ENCODE measurements at places on chromosomes 11 and 22. TPM values are rescaled to one million over a fixed set of nuclear protein-coding genes. Genes with fewer than 3 reads are reported as not detected.
A peak's percentile ranks its signal among the peaks of the same experiment; 100 is the strongest.

Gene MB
- 1.5 TPM for total RNA-seq

DNA sequence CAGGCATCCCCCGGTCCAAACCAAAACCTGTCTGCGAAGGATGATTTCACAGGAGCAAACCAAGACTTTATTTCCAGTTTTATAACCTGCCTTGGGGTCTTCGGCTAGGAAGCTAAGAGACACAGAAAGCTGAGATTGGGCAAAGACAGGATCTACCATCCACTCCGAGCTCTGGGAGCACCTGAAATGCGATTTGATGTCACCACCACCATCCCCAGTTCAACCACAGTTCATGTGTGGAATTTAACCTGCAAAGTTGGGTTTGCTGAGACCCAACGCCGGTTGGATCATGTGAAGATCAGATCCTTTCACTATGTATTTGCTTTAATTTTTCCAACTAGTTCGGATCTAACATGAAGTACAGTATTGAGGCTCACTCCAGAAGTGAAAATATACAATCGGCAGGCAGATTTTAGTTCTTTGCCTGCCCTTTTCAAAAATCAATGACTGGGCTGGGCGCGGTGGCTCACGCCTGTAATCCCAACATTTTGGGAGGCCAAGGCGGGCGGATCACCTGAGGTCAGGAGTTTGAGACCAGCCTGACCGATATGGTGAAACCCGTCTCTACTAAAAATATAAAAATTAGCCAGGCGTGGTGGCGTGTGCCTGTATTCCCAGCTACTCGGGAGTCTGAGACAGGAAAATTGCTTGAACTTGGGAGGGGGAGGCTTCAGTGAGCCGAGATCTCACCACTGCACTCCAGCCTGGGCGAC lies 1.4 kb upstream of the C11orf24 start:
- H3K27me3 ChIP-seq: no peaks in the 10 kb centered on the region
- peaks cover 6% of the 10 kb centered on the region for H3K36me3 ChIP-seq
- peak overlapping the region; percentile 90 for H3K27ac ChIP-seq
- no peak for DNase-seq

- no peaks in the 10 kb centered on the region for H3K27me3 ChIP-seq
- no peak for DNase-seq
- H3K27ac ChIP-seq: no peak overlapping the region
- no peaks in the 10 kb centered on the region for H3K4me1 ChIP-seq
- no peak overlapping the region for H3K4me3 ChIP-seq
These were observed 224.8 kb upstream of the RAG2 start for GRCh38 chr11:36822829-36823228.

- peaks cover 5% of the 10 kb centered on the region for H3K27me3 ChIP-seq
- no peak overlapping the region for H3K27ac ChIP-seq
- no peak for DNase-seq
- H3K4me3 ChIP-seq: no peak overlapping the region
These were observed 79.4 kb downstream of the RBMXL2 start for GRCh38 chr11:7167976-7168740.

Gene KRTAP5-10
- total RNA-seq: 0.20 TPM

All from HCT116 (cell line).